NCI-H460 (cell line): ENCODE measurements at places on chromosomes 3 and 15.
A peak's percentile ranks its signal among the peaks of the same experiment; 100 is the strongest.

DNA sequence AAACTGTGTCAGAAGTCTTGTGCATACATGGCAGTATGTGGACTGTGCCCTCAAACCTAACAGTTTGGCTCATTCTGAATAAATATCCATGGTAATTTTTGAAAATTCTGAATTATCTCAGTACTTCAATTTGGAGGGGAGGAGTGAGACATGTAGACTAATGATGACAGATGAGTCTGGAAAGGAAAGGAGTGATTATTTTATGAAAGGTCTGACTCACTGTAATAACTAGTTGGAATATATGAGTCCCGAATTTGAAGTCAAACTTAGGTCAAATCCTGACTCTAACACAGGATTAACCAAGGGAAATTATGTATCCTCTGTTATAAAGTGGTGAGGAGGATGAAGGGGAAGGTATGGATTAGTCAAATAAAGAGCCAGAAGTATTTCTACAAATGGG is 38.6 kb downstream of the SUCNR1 start:
- no peak for DNase-seq

- DNase-seq, result no peak
These were observed 308.5 kb upstream of the ARRDC4 start for GRCh38 chr15:97652041-97652440.

- no peak for DNase-seq
These were observed 5.7 kb upstream of the SEMA6D start for GRCh38 chr15:47711655-47712054.

DNA sequence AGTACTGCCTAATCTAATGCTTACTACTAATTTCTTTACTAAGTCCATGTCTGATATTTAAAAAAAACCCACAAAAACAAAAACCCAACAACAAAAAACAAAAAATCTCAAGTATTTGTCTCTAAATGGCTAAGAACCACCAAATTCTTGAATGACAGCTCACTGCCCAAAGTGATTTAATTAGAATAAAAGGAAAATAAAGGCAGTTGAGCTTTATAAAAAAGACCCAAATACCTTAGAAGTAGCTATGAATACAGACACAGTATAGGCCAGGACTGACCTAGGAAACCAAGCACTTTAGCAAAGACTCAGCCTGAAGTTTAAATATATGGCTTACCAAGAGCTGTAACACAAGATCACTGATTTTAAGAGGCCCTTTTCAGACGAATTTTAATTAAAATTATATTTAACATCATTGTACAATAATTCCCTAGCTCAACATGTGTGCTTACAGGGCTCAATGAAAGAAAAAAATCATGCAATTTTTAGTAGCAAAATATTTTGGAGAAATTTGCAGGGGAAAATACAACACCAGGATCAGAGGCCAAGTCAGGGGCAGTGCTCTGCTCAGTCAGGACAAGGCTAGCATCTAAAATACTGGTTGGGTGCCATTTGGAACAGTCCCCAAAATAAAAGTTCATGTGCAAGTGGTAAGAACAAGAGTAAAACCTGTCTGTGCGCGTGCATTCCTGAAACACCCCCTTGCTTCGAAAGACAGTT is 24.8 kb downstream of the UQCC5 start:
- DNase-seq, result no peak

DNA sequence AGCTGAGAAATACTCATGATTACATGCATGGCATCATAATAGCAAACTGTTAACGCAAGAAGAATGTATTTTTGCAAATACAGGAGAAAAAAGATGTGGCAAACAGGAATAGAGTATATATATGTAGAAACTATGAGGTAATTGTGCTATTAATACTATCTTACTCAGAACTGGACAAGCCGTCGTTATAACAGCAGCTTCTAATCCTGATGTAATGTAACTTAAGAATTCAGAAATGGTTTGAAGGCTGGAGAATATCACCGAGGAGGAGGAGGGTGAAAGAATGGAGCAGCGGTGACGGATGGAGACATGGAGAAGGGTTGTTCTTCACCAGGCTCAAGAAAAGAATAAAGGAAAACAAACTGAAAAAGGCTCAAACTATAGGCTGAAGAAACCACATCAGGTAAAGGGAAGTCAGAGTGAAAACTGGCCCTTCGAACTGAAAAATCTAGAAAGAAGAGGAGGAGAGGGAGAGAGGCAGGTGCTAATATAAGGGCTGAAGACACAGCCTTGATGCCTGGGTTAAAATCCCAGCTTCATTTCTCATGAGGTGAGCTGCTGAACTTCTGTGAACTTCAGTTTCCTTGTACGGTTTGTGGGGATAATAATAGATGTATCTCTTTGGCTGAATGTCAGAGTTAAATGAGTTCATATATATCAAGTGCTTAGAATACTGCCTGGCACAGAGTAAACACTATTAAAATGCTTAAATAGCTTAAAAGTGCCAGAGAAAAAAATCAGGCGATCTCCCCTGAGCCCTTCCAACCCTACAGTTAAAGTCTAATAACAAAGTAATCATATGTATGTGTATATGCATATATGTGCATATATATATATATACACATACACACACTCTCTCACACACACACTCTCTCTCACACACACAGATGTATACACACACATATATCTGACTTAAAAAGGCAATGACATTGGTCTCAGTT is 43.9 kb downstream of the GOLIM4 start:
- DNase-seq, result no peak

- no peak for DNase-seq
These were observed 3.7 kb upstream of the WDR82 start for GRCh38 chr3:52281981-52282801.

- no peak for DNase-seq
These were observed 223.3 kb downstream of the EPHB1 start for GRCh38 chr3:135018149-135018923.

- DNase-seq, result no peak
These were observed 558.6 kb downstream of the TAFA4 start for GRCh38 chr3:68373727-68374126.

DNA sequence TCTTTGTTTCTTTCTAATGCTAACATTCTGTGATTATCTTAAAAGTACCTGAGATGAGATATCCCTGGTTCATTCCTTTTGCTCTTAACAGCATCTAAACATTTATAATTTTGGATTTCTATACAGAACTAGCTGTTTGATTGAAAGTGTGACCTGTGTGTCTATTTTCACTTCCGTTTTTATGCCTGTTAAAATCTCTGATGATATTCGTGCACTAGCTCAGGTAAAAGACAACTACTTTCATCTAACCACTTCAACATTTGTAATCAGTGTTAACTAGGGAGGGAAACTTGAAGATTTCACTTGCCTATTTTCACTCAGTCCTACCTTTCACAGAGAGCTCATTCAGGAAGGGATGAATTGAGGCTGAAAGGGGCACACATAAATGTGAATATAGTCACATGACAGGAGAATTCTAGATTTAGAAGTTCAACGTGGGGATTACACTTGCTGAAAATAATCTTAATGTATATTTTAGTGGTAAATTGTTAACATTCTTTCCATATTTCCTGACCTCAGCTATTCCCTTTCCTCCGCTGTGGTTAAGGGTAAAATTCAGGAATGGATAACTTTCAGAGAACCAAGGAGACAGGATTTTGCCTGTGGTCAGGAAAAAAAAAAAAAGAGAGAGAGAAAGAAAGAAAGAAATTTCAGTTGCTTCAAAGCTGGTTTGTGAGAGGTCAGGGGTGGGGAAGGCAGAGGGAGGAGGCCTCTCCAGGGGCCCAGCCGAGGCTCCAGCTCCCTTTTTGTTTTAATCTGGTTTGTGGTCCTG is 159.8 kb upstream of the TSC22D2 start:
- DNase-seq, result no peak

- no peak for DNase-seq
These were observed 1437.0 kb downstream of the OTOL1 start for GRCh38 chr3:162933656-162934055.

DNA sequence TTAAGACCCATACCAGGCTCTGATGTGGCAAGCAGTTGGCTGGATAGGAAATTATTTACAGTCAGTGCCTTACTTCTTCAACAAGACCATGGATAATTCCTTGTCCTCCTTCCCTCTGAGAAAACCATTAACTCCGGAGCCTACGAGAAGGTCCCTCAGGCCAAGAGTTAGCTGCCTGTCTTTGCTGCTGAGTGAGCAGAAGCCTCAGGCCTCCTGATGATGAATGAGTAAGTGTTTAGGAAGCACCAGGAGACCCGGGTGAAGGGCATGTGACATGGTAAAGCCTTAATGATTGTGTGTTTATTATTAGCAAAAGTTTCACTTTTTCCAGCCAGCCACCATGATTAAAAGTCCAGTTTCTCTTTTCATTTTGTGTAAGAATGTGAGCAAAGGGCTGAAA is 174.9 kb upstream of the TOPAZ1 start:
- no peak for DNase-seq

DNA sequence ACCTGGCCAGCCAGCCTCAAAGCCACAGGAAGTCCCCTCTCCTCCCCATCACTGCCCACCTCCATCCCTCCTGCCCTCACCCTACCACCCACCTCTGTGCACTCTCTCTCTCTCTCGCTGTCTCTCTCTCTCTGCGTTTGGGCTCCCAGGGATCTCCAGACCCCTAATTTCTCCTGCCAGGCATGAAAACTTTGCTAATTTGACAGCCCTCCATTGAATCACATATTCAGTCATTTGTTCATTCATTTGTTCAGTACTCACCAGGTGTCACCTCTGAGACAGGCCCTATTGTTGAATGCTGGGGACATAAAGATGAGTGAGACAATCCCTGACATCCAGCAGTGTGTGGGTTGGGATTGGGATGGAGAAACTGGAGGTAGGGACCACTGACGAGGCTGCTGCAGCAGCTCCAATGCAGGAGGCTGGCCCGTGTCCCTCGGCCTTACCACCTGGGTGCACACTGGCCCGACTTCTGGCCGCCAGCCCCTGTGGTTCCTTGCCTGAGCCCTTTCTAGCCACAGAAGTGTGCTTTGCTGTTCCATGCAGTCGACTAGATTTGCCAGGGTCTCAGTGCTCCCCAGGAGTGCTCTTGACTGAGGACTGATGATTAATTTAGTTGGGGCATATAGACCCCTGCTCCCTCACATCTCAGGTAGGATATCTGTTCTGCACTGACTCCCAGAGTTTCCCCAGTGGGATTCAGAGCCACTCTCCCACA is 38.6 kb upstream of the TSEN2 start:
- no peak for DNase-seq

DNA sequence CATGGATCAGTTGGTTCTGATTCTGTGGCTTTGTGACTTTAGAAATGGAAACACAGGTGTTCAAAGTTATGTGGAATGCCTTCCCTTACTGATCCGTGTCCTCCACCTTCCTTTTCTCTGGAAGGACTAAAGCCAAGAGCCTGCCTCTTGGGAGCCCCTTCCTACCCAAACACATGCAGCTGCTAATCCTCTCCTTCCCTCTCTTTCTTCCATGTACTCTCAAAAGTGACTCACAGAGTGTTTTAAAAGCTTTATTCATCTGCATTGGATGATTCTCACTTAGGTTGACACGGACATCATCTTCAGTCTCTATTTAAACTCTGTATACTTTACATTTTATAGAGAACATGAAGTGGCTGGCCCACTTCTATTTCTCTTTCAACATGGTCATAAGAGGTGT is 856.5 kb upstream of the ARPP21 start:
- no peak for DNase-seq

DNA sequence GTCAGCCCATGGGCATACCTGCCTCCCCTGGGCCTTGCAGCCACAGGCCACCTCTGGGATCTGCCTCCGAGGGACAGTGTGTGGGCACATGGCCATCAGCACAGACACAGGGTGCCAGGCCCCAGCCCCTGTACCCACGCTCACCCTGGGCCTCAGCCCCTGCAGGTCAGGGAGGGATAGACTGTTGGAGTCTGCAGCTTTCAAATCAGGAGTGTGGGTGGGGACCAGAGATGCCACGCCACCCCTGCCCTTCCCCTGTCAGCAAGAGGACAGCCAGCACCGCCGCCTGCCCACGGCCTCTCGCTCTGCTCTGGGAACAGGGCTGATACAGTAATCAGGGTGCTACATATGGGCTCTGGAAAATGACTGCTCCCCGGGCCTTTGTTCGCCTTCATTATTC is 72.7 kb downstream of the DNAJB8 start:
- DNase-seq, result no peak

GRCh38 chr3:152656214-152656971 is 178.5 kb upstream of the P2RY1 start:
- DNase-seq, result no peak

- no peak for DNase-seq
These were observed 495.9 kb upstream of the PROK2 start for GRCh38 chr3:72280876-72281275.

GRCh38 chr3:123884203-123884831 is at the start of gene MYLK:
Gene MYLK (minus strand): TSS chr3:123884332. CDS start chr3:123793841, 90,491 bp downstream.
- peak; percentile 50 for DNase-seq

DNA sequence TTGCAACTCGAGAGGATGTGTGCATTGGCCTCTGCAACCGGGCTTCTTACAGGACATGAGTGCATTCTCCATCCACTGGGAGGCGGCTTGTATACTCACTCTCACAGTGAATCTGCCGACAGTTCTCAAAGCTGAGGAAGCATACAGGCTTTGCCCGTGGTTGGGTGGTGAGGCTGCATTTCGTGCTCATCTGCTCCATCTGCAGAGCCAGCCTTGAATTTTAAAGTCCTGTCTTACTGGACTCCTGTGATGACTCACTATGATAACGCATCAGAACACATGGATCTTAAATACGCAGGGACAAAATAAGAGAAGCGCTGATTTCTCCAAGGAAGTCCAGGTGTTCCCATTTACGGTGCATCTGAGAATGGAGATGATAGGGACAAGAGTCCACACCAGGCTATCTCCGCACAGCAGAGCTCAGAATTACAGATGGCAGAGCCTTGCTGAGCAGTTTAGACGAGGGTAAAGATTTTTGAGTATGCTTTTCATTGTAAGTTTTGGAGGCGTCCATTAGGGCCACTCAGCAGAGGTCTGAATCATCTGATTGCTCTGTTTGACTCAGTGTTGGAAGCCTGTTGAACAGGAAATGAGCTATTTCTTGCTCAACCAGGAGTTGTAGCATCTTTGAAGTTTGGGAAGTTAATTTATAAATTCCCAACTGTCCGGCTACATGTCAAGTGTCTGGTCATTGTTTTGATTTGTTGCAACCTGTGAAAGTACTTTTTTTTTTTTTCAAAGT is 87.1 kb downstream of the GABRG3 start:
- no peak for DNase-seq

DNA sequence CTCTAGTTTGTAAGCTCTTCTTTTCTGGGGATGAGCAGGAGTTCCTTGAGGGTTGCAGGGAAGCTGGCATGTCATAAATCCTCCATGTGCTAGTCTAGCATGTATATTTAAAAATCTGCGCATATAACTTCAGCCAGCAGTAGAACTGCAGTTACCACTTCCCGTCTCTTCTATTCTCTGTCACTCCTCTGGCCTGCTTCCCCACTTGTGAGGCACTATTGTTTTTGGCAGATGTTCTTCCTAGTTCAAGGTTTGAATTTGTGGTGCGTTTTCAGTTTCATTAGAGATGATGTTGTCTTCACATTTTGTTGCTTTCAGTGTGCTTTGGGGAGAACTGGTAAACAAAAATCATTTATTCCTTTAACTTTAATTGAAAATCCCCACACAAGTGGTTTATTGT is 169.1 kb upstream of the ZPLD1 start:
- no peak for DNase-seq

DNA sequence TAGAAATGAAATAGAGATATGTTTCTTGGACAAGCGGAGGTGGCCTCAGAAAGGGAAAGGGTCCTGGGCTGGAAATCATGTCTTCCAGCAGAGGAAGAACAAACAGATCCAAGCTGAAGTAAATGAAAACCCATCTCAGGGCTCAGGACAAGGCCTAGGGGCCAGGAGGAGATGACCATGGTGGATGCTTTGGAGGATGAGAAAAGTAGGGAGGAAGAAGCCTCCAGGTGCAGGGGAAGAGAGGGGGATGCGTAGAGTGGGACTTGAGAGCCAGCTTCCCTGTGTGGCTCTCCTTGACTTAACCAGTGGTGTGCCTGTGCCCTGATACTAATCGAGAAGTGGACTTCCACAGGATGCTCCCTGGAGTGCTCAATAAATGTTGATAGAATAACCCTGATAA is 203.2 kb downstream of the FAM43A start:
- no peak for DNase-seq
